ENCODE measurements at places on chromosomes 4 and X.

GRCh38 chr4:122992057-122992456 is 69.7 kb upstream of the NUDT6 start:
- no peak for DNase-seq

DNA sequence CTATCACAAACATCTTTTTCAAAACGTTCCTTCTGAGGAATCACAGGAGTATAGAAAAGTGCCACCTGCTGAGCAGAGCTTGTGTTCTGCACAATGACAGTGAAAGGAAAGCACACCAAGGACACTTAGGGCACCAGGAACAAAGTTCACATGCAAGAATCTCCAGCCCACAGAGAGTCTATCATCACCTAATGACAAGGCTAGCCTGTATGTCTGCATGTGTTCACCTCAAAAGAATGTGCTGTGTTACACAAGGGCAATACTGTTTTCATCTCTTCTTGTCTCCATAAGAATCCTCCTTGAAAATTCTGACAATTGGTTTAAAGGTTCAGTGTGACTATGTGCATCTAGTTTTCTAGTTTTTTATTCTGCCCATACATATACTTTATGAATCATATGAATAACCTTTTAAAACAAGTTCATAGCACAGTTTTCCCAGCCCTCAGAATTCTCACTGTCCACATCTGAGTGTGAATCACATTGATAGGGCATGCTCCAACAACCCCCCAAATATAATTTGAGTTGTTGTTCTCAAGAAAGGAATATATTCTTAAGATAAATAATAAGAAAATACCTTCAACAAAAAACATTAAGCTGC is 118.0 kb downstream of the PWWP3B start:
- no peak for DNase-seq

DNA sequence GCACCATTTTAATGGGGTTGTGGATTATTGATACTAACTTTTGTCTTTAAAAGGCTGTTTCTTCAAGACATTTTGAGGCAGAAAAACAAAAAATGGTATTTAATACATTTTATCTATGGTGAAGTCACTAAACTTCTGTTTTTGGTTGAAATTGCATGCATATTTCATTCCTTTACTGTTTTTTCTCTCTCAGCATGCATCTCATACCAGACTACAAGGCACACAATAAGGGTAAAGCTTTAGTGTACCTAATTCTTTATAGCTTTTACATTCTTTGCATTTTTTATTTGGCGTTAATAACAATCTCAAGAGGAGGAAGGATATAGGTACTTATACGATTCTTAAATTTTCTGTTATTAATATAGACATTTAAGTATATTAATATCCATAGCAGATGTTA is 151.0 kb upstream of the DKK2 start:
- no peak for DNase-seq

DNA sequence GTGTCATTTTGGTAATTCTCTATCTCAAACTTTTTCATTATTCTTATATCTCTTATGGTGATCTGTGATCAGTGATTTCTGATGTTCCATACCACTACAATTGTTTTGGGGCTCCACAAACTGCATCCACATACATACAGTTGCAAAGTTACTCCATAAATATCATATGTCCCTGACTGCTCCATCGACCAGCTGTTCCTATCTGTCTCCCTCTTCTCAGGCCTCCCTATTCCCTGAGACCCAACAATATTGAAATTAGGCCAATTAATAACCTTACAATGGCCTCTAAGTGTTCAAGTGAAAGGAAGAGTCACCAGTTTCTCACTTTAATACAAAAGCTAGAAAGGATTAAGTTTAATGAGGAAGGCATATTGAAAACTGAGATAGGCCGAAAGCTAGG is 108.7 kb downstream of the ANAPC10 start:
- no peak for DNase-seq

GRCh38 chr4:43238585-43238984 is 346.1 kb downstream of the GRXCR1 start:
- no peak for DNase-seq

- DNase-seq: peak; percentile 4
Measured at GRCh38 chr4:80422727-80423404, 87.3 kb downstream of the CFAP299 start.

DNA sequence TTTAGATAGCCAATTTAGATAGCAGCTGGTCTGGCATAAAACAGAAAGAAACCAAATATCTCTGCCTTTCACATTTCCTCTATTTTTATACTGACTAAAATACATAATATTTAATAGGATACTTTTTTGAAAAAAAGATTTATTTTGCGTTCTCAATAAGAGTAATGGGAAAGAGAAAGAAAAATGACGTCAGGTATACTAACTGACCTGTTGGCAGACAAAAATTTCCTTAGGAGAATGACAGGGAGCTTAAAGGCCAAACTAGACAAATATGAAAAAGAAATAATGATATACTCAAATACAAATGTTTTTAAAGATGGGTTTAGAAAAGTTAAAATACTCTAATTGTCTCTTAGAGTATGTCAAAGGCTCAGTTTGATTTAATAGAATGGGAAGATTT is 309.4 kb upstream of the ADGRL3 start:
- no peak for DNase-seq

- no peak for DNase-seq
Measured at GRCh38 chr4:177484613-177485021, 42.4 kb upstream of the AGA start.

DNA sequence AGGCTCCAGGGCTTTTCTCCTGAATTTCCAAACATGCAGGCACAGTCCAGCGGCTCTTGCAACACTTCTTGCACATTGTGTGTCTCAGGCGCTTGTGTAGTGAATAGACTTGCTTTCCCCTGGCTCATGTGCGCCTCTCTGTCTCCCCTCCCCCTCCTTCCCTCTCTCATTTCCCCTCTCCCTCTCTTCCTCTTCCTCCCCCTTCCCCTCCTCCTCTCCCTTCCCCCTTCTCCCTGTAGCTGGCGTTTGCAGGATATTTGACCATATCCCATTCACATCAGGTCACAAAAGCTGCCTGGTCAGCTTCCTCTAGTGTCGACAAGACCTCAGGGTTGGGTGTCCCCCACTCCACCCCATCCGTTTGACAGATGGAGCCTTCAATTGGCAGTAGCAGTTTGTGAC is 2.4 kb downstream of the CHST7 start:
- DNase-seq: no peak

- DNase-seq: no peak
Measured at GRCh38 chr4:132218406-132218805, 930.7 kb upstream of the PCDH10 start.

GRCh38 chr4:82562564-82562854 is 721 bp upstream of the TMEM150C start:
- DNase-seq: no peak

GRCh38 chrX:65658229-65658628 is 9.2 kb upstream of the MSN start:
- no peak for DNase-seq

DNA sequence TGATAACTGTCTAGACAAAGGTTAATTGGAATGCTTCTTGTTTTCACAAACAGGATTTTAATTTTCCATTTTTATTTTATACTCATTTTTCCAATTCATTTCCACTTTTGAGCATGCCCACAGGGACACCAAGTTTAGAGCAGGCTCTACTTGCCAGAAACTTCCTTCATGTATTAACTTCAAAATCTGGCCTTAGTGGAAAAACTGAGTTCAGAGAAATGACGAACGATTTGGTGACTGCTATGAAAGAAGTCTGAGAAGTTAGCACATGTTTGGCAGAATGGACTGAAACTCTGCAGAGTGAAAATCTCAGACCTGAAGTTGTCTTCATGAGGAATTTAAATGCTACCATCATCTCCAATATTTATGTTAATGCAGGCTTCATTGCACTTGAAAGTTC is 214.1 kb downstream of the THOC2 start:
- DNase-seq: no peak

- DNase-seq: no peak
Measured at GRCh38 chrX:43717161-43717560, 61.1 kb downstream of the MAOA start.

DNA sequence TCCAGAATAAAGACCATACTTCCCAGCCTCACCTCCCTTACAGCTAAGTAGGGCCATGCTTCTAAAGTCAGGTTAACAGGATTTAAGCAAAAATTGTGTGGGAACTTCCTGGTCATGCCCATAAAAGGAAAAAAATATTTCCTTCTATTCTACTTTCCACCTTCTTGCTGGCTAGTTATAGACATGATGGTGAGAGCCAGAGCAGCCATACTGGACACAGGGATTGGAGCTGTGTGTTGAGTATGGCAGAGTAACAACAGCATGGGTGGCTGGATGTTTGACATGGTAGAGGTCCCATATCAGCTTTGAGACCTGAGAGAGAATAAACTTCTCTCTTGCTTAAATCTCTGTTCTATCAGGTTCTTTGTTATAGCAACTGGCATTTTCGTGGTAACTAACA is 15.1 kb upstream of the CBR4 start:
- DNase-seq: no peak

DNA sequence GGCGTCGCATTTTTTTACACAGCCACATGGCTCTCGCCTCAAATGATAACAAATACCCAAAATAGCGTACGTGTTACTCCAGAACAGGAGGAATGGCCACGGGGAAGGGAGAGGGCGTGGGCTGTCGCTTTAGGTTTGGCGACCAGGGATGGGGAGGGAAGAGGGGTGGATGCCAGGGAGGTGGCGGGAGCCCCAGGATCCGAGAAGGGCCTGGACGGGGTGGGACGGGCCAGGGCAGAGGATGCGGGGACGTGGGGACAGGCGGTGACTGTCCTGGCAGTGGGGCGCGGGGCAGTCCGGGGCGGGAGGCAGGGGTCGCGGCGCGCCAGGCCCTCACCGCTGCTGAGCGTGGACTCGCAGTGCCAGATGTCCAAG is 631 bp downstream of the TMEM47 start:
- no peak for DNase-seq

- DNase-seq: no peak
Measured at GRCh38 chr4:159341522-159341921, 238.6 kb downstream of the RAPGEF2 start.

DNA sequence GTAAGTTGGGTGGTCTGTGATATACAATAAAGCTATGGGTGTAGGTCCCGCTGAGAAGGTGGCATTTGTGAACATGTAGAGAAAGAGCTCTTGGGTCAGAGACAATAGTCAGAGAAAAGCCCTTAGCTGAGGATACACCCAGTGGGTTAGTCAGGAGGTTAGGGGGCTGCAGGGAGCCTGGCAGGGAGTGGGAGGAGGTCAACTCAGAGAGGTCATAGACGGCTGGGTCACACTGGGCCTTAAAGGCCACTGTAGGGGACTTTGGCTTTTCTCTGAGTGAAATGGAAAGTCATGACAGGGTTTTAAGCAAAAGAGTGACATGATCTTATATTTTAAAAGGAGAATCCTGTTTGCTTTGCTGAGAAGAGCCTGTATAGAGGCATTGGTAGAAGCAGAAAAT is 16.7 kb downstream of the MGST2 start:
- DNase-seq: no peak

DNA sequence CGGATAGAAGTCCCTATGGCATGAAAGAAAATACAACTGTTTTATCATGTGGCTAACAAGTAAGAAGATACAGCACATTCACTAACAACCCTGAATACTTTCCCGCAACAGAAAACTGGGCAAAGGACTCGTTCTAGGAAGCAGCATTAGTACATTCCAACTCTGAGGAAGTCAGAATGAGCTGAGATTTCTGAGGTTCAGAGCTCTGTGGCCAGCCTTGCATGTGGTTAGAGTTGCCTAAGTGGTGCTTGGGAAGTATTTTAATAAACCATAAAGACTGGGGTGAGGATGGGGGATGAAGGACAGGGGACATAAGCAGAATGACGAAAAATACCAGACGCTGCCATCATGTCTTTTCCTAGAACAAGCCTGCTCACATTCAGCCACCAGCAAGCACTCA is 82.2 kb downstream of the EFHC2 start:
- no peak for DNase-seq

- no peak for DNase-seq
Measured at GRCh38 chr4:7538518-7538917, 103.8 kb upstream of the PSAPL1 start.

- DNase-seq: peak; percentile 59
Measured at GRCh38 chr4:184453365-184454160, 20.8 kb downstream of the IRF2 start.

DNA sequence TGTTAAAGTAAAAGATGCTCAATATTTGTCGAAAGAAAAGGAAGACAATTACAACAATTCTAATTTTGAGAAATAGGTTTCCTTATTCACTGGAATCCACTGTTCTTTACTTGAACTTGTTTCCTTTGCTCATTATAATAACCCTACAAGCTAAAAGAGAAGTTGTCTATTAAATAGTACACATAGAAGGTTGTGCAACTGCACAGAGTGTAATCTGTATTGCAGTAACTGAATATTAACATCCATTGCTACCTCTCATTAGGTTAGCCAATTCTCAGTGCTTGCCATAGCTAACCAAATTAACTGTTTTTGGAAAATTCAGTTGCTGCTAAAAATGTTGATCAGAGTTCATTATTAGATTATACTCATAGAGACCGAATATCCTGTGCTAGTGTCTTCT is 120.0 kb downstream of the PDLIM5 start:
- no peak for DNase-seq

DNA sequence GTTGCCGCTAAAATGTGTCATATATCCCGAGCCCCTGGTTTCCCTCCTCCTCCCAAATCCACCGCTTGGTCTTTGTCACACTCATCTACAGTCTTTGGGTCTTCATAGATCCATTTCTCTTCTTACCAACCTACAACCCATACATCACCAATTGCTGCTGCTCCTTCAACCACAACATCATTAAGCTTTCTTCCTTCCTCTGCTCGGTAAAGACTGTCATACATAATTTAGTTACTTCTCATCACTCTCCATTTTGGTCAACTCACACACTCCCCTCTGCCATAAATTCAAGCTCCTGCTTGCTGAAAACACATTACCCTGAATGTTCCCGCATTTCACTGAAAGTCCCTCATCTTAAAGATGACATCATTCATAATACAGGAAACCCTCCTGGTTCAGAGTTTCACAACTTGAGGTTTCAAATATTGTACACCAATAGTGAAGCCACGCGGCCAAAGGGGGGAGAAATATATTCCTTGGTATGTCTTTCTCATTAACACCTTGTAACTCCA is 1.7 kb upstream of the DCTD start:
- DNase-seq: peak; percentile 73

- DNase-seq: no peak
Measured at GRCh38 chr4:25377572-25378436, 741 bp downstream of the ANAPC4 start.

DNA sequence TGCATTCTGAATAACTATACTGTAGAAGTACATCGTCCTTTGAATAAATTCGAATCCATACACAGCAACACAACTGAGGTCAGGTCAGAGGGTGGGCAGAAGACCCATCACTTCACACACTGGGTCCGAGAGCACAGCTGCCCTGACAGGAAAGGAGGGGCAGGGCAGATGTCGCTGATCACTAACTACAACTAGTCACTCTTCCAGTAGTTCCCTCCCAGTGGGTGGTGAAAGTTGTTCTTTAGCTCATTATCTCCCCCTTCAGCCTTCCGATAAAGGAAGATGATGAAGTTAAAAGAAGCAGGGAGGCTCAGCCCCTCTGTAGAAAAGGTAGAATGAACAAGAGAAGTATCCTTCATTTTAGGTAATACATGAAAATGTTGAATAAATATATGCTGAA is 278.9 kb downstream of the INPP4B start:
- DNase-seq: peak; percentile 77

- no peak for DNase-seq
Measured at GRCh38 chr4:101186567-101187184, 160.7 kb downstream of the PPP3CA start.

All from activated CD4-positive, alpha-beta T cell treated with anti-CD3 and anti-CD28 coated beads, Interleukin-2, Interleukin-4, amounts not matched to agents 100 ng/mL and 50 ng/mL, durations not matched to agents 16 hours and 8 hours (primary cell).